ENCODE measurements at places on chromosomes 13 and 19.

DNA sequence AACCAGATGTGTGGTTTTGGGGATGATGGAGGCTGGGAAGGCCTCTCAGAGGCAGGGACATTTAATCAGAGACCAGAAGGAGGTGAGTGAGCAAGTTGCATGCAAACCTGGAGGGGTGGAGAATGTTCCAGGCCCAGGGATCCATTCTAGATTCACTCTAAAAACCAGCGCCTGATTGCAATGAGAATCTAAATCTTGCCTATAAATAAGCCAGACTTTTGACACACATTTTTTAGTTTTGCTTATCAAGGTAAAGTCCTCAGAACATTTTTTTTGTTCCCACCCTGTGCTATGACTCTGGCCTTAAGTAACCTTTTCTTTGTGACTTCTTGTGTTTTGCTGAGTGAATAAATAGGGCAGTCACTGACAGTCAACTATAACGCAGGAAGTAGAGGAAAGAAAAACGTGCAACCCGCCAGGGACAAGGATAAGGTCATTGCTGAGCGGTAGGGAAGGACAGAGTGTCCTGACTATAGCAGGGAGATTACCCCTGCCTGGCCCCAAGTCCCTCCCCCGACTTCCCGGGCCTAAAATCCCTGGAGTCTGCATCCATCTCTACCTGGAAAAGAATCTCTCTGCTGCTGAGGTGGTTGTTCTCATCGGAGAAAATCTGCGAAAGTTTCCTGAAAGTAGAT is 14.4 kb downstream of the RGL3 start:
- no peak for DNase-seq

DNA sequence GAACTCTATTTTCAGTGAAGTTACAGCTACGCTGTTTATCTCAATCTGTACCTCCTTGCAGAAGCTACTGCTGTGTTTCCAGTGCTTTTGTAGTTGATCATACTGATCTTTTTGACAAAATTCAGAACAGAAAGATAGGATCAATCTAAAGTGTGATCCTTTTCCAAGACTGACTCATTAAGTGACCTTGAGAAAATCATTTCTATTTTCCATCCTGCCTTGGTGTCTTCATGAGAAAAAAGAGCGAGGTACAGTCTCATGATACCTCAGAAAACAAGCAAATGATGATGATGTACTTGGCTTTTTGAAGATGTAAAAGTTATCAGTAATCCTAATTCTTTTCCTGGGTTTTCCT is 46.0 kb upstream of the GPR183 start:
- no peak for DNase-seq

DNA sequence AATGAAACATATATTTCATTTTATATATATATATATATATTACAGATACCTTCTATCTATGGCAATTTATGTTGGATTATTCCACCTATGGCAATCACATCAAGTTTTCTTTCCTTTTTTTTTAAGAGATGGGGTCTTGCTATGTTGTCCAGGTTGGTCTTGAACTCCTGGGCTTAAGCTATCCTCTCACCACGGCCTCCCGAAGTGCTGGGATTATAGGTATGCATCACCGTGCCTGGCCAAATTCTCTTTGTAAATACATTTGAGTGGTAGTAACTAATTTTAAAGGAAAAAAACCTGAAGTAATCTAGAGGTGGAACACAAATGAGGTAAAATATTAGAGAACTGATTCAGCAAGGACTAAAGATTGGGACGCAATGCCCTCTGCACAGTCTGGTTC is 21.6 kb upstream of the BRD4 start:
- DNase-seq = no peak

GRCh38 chr13:77865622-77866021 is 53.0 kb downstream of the EDNRB start:
- DNase-seq = no peak

DNA sequence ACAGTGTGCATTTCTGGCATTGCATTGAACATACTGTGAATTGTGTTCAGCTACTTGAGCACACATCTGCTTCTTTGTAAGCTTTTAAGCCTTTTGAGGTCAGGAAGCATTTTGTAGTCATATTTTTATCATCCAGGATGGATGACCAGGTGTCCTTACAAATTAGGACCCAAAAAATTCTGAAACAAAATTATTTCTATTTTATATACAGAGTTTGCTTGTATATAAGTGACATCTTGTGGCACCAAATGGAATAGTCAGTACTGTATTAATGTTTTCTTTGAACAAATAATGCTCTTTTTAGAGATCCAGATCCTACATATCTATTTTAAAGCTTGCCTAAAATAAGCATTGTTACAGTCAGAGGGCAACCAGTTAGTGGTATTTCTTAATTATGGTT is 9.5 kb upstream of the SUPT20H start:
- no peak for DNase-seq

DNA sequence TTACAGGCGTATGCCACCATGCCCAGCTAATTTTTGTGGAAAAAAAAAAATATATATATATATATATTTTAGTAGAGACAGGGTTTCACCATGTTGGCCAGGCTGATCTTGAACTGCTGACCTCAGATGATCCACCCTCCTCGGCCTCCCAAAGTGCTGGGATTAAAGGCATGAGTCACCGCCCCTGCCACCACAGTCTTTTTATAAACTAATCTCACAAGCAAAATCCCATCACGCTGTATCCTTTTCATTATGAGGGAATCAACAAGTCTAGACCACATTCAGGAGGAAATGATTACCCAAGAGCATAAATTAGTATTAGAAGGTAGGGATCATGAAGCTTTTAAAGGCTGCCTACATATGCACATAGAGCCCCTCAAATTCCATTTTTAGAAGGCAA is 210.6 kb upstream of the NBEA start:
- no peak for DNase-seq

- DNase-seq = no peak
Measured at GRCh38 chr19:39506944-39507714, 7.8 kb upstream of the SELENOV start.

DNA sequence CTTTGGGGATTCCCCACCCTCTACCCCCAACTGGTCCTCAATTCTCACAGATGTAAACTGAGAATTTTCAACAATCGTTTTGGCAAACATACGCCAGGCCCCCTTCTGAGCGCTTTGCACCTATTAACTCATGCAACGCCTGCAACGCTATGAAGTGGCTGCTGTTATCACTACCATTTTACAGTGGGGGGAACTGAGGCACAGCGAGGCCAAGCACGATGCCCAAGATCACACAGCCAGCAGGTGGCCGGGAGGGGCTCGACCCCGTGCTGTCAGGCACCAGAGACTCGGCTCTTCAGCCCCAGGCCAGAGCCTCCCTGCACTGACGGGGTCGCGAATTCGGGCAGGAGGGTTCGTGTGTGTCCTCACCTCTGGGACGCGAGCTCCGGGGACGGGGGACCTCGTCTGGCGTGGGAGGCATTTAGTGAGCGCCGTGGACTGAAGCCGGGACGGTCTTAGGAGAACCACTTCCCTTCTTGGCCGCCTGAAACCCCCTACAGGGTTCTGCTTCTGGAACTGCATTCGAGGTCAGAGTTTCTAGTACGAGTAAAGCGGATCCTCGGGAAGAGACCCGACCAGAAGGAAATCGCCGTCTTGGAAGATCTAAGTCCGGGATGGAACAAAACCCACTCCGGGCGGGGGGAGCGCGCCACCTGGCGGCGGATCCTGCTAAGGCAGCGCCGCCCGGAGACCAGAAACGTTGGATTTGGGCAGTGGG is 21.0 kb downstream of the ZNF114 start:
- peak; percentile 33 for DNase-seq

All from stimulated activated CD8-positive, alpha-beta memory T cell treated with anti-CD3 and anti-CD28 coated beads, Interleukin-4, amount 100 ng/mL, for 1 hour (primary cell).